ENCODE measurements at places on chromosomes 7 and 10. TPM values are rescaled to one million over a fixed set of nuclear protein-coding genes. Genes with fewer than 3 reads are reported as not detected.

PRSS1 gene
- polyA plus RNA-seq = not detected

- no peak for DNase-seq
Measured at GRCh38 chr7:157769086-157769485, 432.3 kb downstream of the DNAJB6 start.

ETV1 gene
- polyA plus RNA-seq = 37.2 TPM

DNA sequence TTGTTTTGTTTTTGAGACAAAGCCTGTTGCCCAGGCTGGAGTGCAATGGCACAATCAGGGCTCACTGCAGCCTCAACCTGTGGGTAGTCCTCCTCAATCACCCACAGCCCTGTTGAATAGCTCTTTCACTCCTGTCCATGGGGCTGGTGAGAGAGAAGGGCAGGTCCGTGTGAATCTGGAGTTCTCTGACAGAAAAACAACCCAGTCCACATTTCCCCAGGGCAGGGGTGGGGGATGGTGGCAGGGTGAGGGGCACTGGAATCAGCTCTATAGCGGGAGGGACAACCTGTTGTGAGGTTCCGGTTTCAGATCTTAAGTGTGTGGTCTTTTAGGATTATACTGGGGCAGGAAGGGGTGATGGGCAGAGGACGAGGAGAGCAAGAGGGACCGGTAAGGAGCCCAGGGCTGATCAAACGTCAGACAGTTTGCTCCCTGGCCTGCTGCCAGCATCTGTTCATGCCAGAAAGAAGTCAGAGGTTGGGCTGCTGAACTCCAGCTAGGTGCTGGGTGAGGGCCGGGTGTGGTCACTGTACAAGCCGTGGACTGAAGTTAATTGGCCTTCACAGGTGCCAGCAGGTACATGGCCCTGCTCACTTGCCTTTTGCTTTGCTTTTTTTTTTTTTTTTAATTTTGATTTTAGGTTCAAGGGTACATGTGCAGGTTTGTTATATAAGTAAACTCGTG, 33.2 kb upstream of the MKRN1 start:
- DNase-seq = no peak

- no peak for DNase-seq
Measured at GRCh38 chr10:51705774-51706173, 6.4 kb upstream of the CSTF2T start.

GRCh38 chr7:82273886-82274285, 169.7 kb downstream of the CACNA2D1 start:
- no peak for DNase-seq

PPP1R9A gene
- polyA plus RNA-seq = 32.3 TPM

GRCh38 chr10:79311581-79312407, 35.5 kb upstream of the PPIF start:
- no peak for DNase-seq

DNA sequence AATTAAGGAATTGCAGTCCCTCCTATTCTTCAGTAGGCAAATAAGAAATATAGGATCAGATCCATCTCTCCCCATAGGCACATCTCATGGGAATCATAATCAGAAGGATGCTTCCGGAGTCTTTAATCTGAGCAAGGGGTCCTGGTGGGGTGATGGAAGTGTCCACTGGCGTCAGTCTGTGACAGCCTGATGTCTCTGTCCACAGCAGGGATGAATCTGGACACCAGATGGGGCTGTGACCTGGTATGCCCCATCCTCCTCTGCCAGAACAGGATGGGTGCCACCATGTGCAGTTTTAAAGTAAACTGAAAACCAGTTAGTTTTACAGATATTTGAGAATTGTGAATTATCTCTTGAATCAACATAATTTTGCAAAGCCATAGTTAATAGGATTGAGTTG, 148.7 kb downstream of the C1GALT1 start:
- no peak for DNase-seq

DNA sequence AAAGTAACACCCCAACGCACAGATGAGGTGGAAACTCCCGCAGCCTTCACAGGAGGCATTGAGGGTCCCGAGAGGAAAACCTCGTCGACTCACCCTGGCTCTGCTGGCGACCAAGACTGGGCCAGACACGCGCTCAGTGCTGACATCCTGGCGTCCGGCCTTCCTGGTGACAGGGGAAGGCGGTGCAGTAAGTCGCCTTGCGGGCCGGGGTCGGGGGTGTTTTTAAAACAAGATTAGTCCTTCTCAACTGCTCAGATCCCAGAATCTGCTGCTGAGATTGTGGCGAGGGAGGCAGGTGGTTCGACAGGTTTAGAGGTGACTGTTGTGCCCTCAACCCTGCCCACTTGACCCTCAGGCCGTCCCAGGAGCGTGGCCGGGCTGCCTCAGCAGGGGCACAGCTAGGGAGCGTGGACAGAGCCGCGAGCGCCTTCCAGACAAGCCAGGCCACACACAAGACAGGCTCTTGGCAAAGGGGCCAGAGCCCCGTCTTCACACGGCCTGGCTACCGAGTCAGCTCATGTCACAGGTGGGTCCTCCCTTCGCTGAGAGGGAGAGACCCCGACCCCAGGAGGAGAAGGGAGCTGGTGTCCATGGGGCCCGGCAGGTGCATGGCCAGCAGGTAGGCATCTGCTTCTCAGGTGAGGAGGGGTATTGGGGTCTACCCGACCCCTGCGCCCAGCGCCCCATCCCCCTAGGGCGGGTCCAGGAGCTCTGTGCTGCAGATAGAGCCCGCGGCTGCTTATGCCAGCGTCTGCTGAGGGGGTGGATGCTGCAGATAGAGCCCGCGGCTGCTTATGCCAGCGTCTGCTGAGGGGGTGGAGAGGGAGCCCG, 81.6 kb downstream of the DNAJB6 start:
- DNase-seq = no peak

AKR1E2 gene
- polyA plus RNA-seq = 7.3 TPM

DNA sequence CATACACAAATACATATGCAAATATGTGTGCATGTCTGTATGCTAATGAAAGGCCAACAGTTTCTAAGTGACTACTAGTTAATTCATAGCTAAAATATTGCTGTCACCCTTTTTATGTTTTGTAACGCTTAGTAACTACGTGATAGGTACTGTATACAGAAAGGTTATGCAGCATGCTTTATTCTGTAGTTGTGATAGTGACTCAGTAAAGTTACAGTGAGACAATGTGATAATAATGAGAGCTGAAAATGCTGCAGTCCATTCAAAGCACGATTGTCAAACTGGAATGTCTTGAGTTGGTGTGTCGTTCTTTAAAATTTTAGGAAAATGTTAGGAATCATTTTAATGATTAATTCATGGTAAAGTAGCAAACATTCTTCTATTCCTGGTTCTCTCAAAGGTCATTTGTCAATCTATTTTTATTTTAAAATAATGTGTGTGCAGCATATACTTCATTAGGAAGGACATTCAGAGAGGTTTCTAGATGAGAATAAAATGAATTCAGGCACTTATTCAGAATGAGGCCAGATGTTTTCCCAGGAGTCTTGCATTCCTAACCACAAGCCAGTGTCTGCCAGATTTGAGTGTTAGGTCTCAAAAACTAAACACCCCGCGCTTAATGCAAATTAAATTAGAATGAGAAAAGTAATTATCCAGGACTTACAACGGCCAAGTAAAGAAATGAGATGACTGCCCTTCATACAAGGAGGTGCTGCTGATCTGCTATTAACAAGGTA, 408.8 kb upstream of the FZD8 start:
- DNase-seq = no peak

EBF3 gene
- 0.79 TPM for polyA plus RNA-seq

DNA sequence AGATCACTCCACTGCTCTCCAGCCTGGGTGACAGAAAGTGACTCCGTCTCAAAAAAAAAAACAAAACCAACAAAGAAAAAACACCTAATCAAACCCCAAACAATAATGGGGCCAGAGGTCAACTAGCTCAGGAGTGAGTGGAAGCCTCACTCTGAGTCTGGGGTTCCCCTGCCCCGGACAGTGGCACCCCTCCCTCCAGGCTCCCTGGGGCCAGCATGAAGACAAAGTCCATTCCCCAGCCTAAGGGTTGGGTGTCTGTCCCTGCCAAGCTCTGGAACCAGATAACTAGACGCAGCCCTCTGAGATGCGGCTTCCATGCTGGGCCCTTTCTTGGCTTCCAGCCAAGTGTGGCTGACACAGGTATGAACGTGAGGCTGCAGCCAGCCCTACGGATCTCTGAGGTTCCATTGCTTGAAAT, 1.7 kb upstream of the FUOM start:
- no peak for DNase-seq

DNAJC30 gene
- 10.2 TPM for polyA plus RNA-seq

GRCh38 chr10:53161231-53161630, 388.6 kb upstream of the MBL2 start:
- DNase-seq = no peak

- no peak for DNase-seq
Measured at GRCh38 chr10:37439826-37440225, 314.4 kb downstream of the ANKRD30A start.

DNA sequence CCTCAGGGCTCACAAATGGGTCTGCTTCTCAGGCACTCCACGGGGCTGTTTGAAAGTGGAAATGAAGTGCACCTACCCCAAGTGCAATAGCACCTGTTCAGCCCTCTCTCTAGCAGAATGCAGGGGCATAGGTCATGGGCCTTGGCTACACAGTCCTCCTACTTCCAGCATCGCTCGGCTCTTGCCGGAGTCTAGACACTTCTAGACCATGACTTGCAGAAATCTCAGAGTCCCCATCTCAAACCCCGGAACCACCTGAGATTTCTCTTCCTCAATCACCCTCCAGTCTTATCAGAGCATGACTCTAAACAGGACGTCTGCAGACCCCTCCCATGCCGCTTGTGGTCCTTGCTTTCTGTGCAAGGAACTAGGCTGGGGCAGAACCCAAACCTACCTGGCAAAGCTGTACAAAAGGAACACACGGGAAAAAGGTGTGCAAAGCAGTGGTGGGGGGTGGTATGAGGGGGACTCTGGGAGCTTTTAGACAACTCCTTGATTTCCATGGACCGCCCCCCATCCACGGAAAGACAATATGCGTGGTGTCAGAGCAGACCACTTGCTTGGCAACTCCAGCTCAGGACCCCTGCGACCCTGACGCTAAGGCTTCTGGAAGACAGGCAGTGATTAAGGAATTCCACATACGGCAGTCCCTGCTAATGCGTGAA, 13.8 kb downstream of the TMEM273 start:
- no peak for DNase-seq

GRCh38 chr10:61139592-61139953, 195.6 kb upstream of the RHOBTB1 start:
- DNase-seq = no peak

DNA sequence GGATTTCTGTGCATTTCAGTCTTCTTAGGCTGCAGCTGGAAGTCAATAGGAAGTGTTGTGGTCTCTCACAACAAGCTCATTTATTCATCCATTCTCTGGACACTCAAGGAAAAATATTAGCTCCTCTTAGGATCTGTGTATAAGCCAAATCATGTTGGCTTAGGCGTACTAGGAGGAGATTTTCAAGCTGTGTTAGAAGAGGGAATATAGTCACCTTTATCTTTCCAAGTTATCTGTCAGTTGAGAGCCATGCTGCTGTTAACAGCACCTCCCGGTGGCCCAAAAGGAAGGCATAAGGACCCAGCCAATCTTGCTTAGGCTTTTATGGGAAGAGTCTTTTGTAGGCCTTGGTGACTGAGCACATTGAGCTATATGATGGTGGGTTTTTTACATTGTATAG, 220.0 kb downstream of the LRMDA start:
- DNase-seq = no peak

PKD1L1 gene
- polyA plus RNA-seq = 0.25 TPM

GRCh38 chr10:121393522-121393921, 204.7 kb downstream of the FGFR2 start:
- no peak for DNase-seq

- DNase-seq = no peak
Measured at GRCh38 chr10:128074589-128074988, 51.6 kb downstream of the MKI67 start.

DNA sequence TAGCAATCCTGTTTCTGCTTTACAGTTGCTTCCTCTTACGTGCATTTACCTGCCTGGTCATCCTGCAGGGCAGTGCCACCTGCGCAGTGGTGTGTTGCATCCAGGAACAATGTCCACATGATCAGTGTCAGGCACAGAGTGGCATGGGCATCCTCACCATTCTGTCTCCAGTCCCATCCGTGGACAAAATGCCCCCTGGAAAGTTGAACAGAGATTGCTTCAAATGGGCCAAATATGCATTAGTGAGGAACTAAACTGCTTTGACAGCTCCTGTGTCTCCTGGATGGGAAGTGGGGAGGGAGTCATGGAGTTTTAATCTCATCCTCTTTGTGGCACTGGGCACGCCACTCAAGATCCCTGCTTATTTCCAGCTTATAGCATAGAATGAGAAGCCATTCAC, 151.8 kb downstream of the DPP6 start:
- no peak for DNase-seq

DNA sequence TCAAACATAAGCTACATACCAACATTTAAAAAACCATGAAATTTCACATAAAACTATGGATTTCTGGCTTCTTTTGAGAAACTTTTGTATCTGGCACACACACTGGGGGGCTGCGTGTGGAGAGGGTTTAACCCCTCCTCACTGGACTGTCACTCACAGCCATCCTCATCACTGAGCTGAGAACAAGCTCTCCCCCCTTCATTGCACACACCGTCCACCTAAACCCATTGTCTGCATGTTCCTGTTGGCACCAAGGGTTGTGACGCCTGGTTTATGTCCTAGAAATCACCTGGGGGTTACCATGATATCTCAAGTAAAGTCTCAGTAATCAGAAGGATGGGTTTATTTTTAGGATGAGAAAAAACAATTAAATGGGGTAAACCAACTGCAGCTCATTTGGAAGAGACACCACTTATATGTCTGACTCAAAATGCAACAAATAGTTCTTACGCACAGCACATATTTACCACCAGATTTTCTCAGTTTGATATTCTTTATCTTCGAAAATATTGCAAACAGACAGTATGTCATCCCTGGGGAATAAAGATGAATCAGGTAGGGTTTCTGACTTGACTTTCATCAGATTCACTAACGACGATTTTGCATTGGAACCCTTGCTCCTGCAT, 218.5 kb upstream of the KLF6 start:
- DNase-seq = no peak

DNA sequence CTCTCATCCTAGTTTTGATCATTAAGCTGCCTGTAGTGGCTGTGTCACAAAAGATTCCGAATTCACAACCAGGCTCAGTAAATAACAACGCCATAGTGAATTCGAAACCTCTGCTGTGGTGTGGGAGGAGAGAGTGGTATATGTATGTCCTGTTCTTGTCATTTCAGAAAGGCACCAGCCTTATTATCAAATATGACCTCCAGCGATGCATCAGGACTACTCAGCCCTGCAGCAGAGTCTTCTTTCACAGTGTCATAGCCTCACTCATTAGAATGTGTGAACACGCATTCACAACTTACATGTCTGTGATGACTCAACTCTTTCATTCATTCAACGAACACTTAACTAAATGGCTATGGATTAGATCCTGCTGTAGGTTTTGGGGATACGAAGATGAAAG, 15.3 kb downstream of the AOC1 start:
- DNase-seq = no peak

VIPR2 gene
- polyA plus RNA-seq = 2.5 TPM
